ENCODE measurements at places on chromosomes 11 and 22.
A peak's percentile ranks its signal among the peaks of the same experiment; 100 is the strongest.

- no peak for DNase-seq
Measured at GRCh38 chr11:37182031-37182430, 584.0 kb upstream of the RAG2 start.

DNA sequence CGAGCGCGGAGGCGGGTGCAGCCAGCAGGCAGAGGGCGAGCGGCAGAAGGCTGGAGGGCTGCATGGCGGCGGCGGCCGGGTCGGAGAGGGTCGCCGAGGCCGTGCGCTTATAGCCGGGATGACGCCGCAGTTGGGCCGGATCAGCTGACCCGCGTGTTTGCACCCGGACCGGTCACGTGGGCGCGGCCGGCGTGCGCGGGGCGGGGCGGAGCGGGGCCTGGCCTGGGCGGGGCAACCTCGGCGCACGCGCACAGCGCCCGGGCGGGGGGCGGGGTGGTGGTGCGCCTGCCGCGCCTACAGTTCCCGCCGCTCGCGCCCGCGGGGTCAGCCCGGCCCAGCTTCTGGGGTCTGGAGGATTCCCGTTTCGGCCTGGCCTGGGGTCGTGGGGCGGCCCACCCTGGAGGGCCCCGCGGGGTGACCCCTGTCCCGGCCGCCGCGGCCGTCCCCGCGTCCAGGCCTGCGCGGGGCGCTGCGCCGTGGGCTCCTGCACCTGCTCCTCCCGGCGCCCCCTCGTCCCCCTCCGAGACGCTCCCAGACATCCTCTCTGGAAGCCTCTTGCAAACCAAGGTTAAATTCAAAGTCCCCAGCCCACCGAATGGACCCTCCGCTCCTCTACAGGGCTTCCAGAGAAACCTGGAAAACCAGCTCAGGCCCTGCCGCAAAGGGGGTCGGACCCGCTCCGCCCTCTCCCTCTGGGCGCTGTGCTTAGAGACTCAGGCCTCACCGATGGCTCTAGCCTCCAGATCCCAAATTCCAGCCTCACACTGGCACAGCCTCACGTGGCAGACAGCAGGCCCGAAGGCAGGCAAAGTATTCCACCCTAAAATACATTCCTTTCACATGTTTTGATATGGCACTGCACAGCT, at the start of gene CTSD:
CTSD (minus strand) TSS at position 132 of the 866 bp plus-strand sequence; CDS start at position 64, 68 bp downstream.
- peak; percentile 78 for DNase-seq

DNA sequence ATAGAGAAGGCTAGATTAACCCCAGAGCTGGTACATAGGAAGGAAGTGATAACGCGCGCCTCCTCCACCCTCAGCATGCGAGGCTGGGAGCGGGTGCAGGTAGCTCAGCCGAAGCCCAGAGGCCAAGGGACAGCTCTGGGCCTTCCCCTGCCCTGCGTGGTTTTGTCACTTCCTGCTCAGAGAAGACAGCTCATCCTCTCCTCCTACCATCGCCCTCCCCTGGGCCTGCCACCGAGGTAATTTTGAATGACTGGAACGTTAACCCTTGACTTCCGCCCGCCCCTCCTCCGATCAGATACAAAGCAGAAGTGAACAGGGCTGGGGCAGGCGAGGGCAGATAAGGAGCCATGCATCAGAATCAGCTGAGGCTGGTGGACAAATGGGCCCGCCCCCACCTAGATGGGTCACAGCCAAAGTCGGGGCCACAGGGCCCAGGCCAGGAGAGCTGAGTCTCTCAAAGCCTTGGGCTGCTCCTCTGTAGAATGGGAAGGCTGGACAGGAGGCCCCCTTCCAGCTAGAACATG, 1.6 kb downstream of the RAC2 start:
- no peak for DNase-seq

GRCh38 chr11:6458352-6459098, 15.2 kb downstream of the TRIM3 start:
- no peak for DNase-seq

GRCh38 chr11:113547739-113548138, 72.5 kb upstream of the DRD2 start:
- DNase-seq = no peak

DNA sequence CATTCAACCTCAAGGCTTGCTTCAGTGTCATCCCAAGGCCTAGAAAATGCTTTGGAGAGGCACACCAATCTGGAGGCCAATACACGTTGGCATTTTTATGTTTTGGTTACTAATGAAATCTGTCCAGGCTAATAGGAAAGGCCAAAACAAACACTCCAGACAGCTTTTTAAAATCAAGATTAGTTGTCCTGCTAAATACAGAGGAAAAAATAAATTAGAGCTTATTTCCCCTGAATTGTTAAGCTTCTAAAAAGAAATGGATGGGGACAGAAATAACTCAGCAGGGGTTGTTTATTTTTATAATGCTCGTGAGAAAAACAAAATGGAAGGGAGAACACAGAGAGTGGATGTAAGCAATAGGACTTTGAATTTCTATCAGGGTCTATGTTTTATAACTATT, 438.5 kb upstream of the LRRC4C start:
- no peak for DNase-seq

DNA sequence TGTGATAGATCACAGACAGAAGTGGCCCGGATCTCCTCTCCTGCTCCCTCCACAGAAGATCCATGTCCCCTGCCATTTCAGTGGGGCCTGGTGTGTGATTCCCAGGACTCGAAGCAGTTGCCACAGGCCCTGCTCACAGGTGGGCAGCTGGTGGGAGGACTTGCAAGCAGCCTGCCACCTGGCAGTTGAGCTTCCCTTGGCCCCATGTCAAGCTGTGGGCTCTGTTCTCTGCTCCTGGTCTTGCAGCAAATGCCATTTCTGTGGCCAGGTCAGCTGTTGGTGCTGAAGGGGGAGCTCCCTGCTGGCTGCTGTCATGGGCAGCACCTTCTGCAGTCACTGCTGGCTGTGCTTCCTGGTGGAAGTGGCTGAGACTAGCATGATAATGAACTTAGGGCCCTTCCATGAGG, 59.1 kb upstream of the SLC22A12 start:
- DNase-seq = no peak

GRCh38 chr11:6557761-6558674, 45.4 kb downstream of the RRP8 start:
- DNase-seq = no peak

GRCh38 chr11:15783619-15784018, 572.7 kb downstream of the SOX6 start:
- DNase-seq = no peak

GRCh38 chr11:26985943-26986342, 8.0 kb upstream of the FIBIN start:
- DNase-seq = no peak

GRCh38 chr11:127524618-127525017, 524.0 kb upstream of the KIRREL3 start:
- DNase-seq = no peak

DNA sequence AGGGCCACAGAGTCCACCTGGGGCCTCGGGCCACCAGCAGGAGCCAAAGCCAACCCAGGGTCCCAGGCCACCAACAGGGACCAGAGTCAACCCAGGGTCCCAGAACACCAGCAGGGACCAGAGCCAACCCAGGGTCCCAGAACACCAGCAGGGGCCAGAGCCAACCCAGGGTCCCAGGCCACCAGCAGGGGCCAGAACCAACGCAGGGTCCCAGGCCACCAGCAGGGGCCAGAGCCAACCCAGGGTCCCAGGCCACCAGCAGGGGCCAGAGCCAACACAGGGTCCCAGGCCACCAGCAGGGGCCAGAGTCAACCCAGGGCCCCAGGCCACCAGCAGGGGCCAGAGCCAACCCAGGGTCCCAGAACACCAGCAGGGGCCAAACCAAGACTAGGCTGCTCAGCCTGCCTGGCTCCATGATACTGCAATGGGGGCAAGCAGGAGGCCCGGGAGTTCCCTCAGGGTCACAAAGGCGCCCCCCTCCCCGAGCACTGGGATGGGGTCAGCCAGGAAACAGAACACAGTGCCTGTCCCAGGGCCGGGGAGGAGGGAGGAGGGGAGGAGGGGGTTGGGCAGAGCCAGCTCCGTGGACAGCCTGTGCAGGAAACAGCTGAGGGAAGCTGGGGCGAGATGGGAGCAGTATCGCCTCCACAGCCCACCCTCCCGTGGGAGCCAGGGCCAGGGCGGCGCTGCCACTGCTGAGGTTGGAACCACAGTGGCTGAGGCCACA, 62.0 kb upstream of the PRR5 start:
- DNase-seq = no peak

DNA sequence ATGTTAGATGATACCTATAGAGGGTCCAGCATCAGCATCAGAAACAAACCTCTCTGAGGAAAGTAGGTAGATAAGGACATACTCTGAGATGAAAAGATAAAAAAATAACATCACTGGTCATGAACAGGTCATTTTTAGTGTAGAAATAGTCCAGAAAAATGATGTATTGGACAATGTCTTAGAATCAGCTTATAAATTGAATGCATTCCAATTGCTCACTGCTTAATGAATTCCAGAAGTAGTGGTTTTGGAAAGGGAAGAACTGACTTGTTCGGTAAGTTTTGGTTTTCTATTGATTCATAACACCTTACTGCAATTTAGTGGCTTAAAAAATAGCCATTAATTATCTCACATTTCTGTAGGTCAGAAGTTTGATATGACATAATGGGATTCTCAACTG, 929.5 kb upstream of the CCDC90B start:
- DNase-seq = no peak

GRCh38 chr11:118342503-118343161, at the start of gene CD3D:
Gene CD3D, minus strand, starts transcription at chr11:118342705. Its CDS starts 98 bp downstream, at chr11:118342607.
- DNase-seq = no peak

- no peak for DNase-seq
Measured at GRCh38 chr11:75344186-75344585, 7.3 kb downstream of the ARRB1 start.

DNA sequence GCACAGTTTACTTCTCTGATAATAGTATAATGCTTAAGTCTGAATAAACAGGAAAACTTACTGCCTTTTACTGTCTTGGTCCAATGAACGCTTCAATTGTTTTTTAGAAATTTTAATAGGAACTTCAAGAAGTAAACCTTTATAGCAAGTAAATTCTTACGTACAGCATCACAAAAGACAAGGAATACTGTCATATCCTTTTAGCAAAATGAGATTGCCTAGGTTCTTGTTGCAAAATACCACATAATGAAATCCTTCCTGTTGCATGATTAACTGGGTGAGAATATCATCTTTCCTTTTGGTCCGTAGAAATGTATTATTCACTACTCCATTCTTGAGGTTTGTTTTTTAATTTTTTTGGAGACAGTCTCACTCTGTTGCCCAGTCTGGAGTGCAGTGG, 22.3 kb upstream of the HIKESHI start:
- no peak for DNase-seq

DNA sequence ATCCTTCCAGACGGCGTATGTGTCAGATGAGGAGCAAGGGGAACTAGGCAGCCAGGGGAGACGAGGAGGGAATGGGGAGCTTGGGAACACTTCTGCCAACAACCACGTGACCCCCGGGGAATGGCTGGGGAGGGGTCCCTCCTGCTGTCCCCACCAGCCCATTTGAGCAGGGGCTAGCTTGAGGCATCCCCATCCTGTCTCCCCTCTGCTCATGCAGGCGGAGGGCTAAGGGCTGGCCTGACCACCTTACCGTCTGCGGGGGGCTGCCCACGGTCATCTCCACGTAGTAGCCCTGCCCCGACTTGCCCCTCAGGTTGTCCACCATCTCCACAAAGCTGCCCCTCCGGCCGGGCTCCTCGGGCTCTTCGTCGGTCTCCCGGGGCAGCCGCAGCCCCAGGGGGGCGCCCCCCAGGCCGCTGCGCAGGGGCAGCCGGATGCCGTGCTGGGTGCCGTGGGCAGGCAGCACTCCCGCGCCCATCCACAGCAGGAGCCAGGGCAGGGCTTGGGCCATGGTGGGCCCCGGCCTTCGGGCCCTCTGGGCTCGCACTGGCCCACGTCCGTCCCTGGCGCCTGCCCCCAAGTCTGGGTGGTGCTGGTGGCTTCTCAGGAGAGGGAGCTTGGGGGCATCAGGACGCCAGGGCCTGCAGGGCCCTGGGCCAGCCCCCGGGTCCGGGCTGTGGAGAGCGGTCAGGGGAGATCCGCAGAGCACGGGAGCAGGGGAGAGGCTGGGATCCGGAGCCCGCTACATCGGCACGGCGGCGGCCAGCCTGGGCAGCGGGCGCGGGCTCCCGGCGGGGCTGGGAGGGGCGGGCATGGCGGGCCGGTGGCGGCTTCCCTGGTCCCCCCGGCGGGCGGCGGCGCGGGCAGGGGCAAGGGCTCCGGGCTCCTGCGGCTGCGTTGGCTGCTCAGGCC, 515 bp downstream of the BACE1 start:
- no peak for DNase-seq

GRCh38 chr11:74366576-74366975, 31.7 kb downstream of the PGM2L1 start:
- no peak for DNase-seq
